ENCODE measurements at places on chromosomes 6 and 20.
A peak's percentile ranks its signal among the peaks of the same experiment; 100 is the strongest.

DNA sequence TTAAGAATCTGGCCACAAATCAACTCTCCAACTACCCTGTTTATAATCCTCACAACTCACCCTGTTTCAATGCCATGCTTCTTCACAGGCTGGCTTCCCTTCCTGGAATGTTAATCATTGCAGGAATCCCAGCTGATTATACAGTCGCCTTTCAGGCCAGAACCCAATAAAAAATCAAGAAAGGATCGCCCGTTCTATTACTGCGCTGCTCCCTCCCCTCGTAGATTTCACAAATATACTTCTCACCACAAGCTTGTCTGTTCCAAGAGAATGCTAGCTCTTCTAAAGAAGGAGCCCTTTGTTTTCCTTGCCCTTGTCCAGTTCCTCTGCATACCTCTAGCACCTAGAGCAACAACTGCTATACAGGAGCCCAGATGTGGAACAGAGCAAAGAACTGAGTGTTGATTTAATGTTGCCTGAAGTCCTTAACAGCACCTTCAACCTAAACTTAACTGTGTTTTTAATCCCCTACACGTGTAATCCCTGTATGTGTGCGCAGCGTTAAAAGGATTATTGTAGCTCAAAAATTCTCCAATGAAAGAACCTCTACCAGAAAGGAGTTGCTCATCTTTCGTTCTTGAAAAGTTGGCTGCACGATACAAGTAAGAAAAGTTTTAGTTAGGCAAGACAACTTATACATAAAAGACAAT lies 988 bp downstream of the ECHDC1 start:
- no peak for DNase-seq

GRCh38 chr6:132087391-132087790 lies 136.2 kb upstream of the CCN2 start:
- DNase-seq = no peak

GRCh38 chr20:6811262-6812035 lies 44.0 kb downstream of the BMP2 start:
- DNase-seq = no peak

GRCh38 chr20:63120808-63121090 lies 95.2 kb downstream of the YTHDF1 start:
- DNase-seq = no peak

- DNase-seq = peak; percentile 76
Measured at GRCh38 chr6:166419286-166419685, 36.5 kb upstream of the MPC1 start.

- DNase-seq = peak; percentile 71
Measured at GRCh38 chr6:155177363-155177961, 86.4 kb upstream of the CLDN20 start.

DNA sequence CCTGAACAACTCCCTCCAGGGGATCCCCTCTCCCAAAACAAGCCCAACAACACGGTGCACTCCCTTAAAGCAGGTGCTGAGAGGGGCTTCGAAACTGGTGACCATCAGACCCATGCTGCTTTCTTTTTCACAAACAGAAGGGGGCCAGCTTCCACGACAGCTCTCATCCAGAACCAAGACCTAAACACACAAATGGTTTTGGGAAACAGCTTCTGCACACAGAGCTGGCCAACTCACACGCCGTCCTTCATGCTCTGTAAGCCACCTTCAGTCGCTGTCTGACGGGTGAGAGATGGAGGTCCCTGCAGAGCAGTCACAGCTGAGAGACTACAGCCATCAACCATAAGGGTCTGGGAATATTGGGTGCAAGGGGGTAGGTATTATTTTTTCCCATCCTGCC lies 76.3 kb downstream of the ZMYND8 start:
- no peak for DNase-seq

DNA sequence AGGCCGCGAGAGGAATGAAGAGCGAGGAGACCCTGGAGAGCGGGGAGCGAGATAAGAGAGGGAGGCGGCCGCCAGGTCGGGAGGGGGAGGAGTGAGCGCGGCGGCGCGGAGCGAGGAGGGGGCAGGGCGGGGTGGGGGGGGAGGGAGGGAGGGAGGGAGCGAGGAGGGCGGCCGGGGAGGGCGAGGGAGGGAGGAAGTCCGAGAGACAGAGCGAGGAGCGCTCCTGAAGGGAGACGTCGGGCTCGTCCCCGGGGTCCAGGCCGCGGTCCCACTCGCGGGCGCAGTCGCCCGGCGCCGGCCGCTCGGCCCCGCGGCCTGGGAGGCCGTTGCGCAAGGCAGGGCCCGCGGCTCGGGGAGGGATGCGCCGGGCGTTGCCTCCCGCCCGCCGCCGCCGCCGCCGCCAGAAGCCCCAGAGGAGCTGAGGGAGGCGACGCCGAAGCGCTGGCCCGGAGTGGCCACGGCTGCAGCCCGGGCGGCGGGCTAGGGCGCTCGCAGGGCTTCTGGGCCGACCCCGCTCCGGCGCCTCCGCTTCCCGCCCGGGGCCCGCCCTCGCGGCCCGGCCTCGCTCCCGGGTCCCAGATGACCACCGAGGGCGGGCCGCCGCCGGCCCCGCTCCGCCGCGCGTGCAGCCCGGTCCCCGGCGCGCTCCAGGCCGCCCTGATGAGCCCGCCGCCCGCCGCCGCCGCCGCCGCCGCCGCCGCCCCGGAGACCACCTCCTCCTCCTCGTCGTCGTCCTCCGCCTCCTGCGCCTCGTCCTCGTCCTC lies at the start of gene FOXF2:
FOXF2 (plus strand) TSS at position 208 of the 764 bp plus-strand sequence; CDS start at position 580, 372 bp downstream.
- DNase-seq = no peak

DNA sequence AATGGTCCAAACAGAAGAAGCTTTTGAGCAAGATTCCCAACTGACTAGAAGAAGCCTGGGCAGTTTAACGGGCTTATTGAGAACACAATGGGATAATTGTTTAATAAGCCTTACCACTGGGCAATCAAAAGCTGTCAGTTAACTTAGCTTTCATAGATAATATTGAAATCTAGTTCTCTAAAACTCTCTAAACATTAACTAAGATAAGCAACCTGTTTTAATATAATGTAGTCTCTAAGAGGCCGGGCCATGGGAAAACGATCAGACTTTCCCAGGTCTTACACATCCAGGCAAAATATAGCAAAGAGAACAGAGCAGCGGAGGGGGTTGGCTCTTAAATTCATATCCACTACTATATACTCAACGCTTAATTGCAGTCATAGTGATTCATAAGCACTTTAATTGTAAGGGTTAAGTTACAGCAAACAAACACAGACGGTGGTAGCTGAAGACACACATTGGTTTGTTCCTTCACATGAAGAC lies 128.0 kb upstream of the FAM83B start:
- DNase-seq = no peak

- DNase-seq = no peak
Measured at GRCh38 chr6:14280006-14280510, 162.5 kb downstream of the CD83 start.

DNA sequence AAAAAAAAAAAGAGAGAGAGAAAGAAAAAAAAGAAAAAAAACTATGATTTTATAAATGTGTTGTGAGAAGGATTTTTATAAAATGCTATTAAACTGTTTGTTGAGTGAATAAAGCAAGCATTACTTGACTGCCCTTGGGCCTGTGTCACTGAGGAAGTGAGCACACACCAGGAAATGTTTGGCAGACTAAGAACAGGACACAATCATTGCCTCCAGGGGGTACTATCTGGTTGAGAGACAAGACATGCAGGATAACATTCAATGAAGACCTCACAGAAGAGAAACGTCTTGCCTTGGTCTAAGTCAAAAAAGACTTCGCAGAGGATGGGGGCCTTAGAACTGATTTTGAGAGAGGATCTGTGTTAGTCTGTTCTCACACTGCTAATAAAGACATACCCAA lies 40.6 kb downstream of the MTFR2 start:
- no peak for DNase-seq

DNA sequence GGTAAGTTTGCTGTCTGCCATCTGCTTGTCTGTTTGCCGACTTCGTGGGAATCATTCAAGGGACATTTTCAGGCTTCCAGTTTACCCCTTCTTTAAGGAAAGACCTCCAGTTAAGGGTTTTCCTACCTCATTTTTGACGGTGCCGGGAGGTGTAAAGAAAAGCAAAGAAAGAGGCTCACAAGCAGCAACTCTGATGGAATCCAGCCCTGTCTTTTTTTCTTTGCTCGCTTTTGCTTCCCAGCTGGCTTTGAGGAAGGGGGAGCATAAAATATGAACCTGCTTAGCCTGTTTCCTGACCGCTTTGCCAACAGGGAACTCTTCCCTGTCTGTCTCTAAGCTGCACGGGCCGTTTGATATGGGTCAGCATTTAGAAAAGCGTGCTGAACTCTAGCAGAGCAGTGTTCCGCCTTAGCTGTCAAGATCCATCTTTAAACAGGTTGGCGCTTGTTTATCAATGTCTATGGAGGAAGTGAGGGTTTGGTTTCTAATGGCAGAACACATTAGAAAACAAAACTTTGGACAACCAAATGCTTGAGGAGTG lies 13.8 kb downstream of the SYTL3 start:
- DNase-seq = no peak

- no peak for DNase-seq
Measured at GRCh38 chr6:40611912-40612311, 24.7 kb upstream of the LRFN2 start.

- no peak for DNase-seq
Measured at GRCh38 chr6:32837651-32838113, 857 bp downstream of the TAP2 start.

GRCh38 chr20:57707849-57708693 lies 1.7 kb downstream of the PMEPA1 start:
- DNase-seq = no peak

- no peak for DNase-seq
Measured at GRCh38 chr20:15705975-15706374, 867.3 kb downstream of the KIF16B start.

- DNase-seq = no peak
Measured at GRCh38 chr20:1371202-1371782, 21.6 kb downstream of the FKBP1A start.

- DNase-seq = no peak
Measured at GRCh38 chr6:112563368-112563767, 216.2 kb downstream of the RFPL4B start.

DNA sequence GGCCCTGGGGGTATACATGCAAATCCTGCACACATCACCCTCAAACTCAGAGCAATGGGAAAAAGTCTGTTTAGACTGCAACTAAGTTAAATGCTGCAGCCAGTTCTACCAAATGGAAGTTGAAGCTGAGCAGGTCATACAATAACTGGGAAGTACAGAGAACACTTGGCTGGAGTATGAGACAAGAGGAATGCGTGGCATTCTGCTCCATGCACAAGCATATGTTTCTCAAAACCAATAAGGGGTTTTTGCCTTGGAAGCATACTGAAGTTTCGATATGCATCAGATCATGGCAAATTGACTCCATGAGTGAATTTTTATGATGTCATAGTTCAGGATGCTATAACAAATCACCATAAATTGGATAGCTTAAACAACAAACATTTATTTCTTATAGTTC lies 193.8 kb downstream of the COL12A1 start:
- no peak for DNase-seq

DNA sequence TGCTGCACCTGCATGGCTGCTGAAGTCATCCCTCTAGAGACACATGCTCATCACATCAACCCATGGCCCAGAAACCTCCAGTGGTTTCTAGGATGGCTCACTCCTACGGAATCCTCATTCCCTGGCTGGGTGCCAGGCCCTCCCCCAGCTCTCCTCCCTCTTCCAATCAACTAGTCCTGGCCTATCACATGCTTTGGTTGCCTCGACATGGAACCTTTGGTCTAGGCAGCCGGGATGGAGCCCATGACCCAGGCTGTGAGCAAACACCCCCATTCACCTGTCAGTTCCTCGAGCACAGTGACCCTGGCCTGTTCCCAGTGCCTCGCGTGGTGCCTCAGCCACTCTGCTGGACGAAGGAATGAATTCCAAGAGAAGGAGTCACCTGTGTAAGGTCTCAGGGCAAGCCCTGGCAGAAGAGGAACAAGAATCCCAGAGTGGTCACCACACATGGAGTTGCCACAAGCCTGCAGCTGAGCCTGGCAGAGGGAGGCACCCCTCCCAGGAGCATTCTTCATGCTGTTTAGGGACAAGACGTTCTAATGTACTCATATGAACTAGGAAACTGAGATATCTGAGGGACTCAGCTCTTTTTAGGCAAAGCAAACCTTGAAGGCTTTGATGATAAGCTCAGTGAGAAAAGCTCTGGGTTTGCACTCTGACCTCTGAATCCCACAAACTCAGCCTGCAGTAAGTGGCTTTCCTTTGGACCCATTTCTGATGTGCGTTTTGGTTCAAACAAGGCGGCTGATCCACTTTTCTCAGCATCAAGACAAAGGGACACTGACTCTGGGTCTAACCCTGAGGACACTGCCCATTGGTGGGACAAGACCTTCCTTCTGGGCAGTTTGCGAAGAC lies 40.2 kb downstream of the PPP1R3G start:
- DNase-seq = no peak
